ENCODE measurements at places on chromosomes 7 and 10.

DNA sequence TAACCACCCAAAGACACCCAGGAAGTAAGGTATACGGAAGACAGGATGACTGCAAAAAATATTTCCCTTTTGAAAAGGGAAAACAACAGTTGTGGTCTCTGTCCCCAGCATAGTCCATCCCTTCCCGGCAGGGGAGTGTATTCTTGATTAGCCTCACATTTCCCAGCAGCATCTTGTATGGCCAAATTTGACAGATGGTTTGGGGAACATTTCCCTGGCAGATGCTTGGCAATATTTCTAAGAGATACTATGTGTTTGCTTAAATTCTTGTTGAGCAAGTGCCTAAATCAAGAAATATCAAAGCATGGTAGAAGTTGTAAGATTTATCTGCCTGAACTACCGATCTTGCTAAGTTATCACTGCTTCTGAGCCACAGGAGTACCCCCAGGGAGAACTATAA is 56.9 kb upstream of the TPK1 start:
- DNase-seq = no peak

DNA sequence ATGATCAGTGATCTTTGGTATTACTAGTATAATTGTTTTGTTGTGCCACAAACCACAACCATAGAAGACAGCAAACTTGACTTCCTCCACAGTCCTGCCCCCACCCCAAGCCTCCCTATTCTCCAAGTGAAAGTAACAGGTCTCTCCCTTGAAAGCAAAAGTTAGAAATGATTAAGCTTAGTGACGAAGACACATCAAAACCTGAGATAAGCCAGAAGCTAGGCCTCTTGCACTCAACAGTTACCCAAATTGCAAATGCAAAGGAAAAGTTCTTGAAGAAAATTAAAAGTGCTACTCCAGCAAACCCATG is 7.5 kb downstream of the SAR1A start:
- no peak for DNase-seq

- no peak for DNase-seq
These were observed 18.1 kb downstream of the FOXP2 start for GRCh38 chr7:114432703-114433102.

- DNase-seq = no peak
These were observed 82.2 kb upstream of the SCIN start for GRCh38 chr7:12488341-12488740.

GRCh38 chr10:50674469-50675254 is 50.9 kb upstream of the SGMS1 start:
- DNase-seq = no peak

DNA sequence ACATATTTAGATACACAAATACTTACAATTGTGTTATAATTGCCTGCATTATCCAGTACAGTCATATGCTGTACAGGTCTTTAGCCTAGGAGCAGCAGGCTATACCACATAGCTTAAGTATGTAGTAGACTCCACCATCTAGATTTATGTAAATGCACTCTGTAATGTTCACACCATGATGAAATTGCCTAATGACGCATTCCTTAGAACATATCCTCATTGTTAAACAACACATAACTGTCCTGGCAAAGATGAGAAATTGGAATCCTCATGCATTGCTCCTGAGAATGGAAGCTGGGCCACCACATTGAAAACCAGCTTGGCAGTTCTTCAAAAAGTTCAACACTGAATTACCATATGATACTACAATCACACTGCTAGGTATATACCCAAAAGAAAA is 1002.8 kb upstream of the CELF2 start:
- no peak for DNase-seq

GRCh38 chr7:84187087-84187805 is 7.3 kb downstream of the SEMA3A start:
- DNase-seq = no peak

DNA sequence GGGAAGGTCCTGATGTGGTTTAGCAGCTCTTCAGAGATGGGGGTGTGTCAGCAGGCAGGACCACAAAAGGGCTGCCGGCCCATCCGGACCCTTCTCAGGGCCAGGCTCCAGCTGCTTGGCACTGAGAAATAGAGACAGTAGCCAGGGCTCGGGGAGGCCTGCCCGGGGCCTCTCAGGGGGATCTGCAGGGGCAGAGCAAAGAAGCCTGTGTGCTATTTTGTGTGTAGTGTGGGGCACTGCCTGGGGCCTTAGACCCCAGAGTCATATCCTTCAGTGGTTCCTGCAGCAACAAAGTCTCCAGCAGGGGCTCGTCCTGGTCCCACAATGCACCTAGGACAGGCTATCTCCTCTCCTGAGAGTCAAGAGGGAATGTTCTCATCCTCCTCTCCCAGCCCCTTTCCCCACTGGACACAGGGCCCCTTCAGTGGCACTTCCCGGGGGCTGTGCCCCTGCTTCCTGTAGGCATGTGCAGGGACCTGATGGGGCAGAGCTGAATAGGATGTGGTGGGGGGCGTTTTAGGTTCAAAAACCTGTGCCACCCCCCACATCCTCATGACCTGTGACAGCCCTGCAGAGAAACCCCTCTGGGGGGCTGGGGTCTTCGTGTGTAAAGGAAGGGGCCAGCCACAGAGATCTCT is 159.5 kb upstream of the RHEB start:
- DNase-seq = no peak

GRCh38 chr10:94591461-94592205 is 46.0 kb downstream of the HELLS start:
- no peak for DNase-seq

GRCh38 chr7:770741-771166 is 43.7 kb upstream of the PRKAR1B start:
- no peak for DNase-seq

DNA sequence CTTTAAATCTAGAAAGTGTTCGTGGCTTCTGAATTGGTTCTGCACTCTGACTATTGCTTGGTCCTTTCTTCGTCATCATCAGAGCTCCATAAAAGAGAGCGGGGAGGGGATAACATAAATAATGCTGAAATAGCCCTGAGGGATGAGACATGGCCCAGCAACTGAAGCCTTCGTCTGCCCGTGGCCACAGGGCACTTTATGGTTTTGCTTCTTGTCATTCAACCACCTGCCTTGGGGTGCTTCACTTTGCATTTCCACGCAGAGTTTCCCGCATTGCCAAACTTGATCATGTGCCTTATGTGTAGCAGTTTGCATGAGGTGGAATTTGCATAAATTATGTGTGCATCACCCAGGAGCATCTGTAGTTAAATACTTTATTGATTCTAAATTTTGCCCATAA is 15.9 kb downstream of the GSTO2 start:
- no peak for DNase-seq

GRCh38 chr7:24668927-24669635 is 88.2 kb downstream of the GSDME start:
- DNase-seq = peak; percentile 39
